ENCODE measurements at places on chromosomes 12 and 14. TPM values are rescaled to one million over a fixed set of nuclear protein-coding genes. Genes with fewer than 3 reads are reported as not detected.

Gene GPRC5D
- not detected for total RNA-seq

Gene COPZ1
- total RNA-seq: 297 TPM

Gene PDE3A
- total RNA-seq: 0.58 TPM

Gene FKBP11
- 72.3 TPM for total RNA-seq

Gene CMKLR1
- not detected for total RNA-seq

Gene TCL1B
- total RNA-seq: not detected

Gene FIGNL2
- not detected for total RNA-seq

Gene STAC3
- total RNA-seq: 0.18 TPM

Gene PIWIL1
- not detected for total RNA-seq

Gene PRH2
- total RNA-seq: not detected

Gene CLEC1B
- total RNA-seq: not detected

Gene GPR132
- not detected for total RNA-seq

Gene GPR68
- total RNA-seq: not detected

Gene GNB3
- 1.8 TPM for total RNA-seq

Gene C1QL4
- 0.89 TPM for total RNA-seq

Gene PLEKHH1
- not detected for total RNA-seq

Gene C14orf180
- not detected for total RNA-seq

Gene SERPINA3
- 1.2 TPM for total RNA-seq

Gene APEX1
- 223 TPM for total RNA-seq

Gene ACVRL1
- total RNA-seq: 20.2 TPM

Gene ACADS
- total RNA-seq: 15.3 TPM

Gene B4GALNT1
- total RNA-seq: 8.4 TPM

Gene VRTN
- total RNA-seq: not detected

Gene EMP1
- 483 TPM for total RNA-seq

Gene SMCO2
- total RNA-seq: not detected

Gene OR4E1
- not detected for total RNA-seq

Gene OR10G2
- not detected for total RNA-seq

Data from myometrial cell (primary cell).